Neuronal stem cell (in vitro differentiated cells): ENCODE measurements at places on chromosomes 13 and 19.

DNA sequence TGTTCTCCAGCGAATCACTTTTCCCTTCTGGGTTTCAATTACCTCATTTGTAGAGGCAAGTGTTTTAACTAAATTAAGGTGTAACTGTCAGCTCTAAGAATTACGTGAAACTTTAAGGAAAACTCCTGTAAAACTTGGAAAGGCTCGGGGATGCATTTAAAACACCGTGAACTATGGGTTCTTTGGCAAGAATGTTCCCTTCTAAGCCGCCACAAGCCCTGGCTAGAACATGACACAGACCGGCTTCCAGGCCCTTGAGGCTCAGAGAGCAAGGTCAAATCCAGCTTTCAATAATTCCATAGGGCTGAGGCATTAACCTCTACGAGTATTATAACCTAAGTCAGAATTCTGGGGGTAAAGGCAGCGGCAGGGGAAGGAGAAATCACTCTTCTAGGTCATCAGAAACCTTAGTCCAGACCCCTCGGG is 685 bp downstream of the VWA8 start:
- H3K27me3 ChIP-seq, result no peaks in the 10 kb centered on the region
- H3K36me3 ChIP-seq, result no peaks in the 10 kb centered on the region
- no peak overlapping the region for H3K27ac ChIP-seq
- peaks cover 3% of the 10 kb centered on the region for H3K4me1 ChIP-seq
- DNase-seq, result no peak

DNA sequence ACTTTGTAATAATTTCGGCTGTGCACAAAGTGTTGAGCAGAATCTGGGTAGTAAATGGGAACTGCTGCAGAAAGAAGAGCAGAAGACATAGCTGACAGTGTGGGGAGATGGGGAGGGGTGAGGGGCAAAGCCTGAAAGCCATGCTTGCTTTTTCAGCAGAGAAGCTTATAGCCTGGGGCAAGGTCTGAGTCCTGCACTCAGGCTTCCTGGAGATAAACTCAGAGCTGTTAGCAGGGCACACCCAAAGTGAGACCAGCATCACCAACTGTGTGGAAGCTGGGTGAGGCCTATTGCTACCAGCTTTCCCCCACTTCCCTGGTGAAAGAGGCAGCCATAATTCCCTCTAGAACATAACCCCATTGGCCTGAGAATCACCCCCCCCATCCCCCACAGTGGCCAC is 15.6 kb upstream of the LHFPL6 start:
- DNase-seq, result no peak
- H3K4me3 ChIP-seq, result no peak overlapping the region
- no peak overlapping the region for H3K27ac ChIP-seq
- no peaks in the 10 kb centered on the region for H3K36me3 ChIP-seq
- H3K4me1 ChIP-seq, result no peaks in the 10 kb centered on the region

- H3K4me3 ChIP-seq, result no peak overlapping the region
- H3K27ac ChIP-seq, result no peak overlapping the region
- H3K36me3 ChIP-seq, result no peaks in the 10 kb centered on the region
- H3K4me1 ChIP-seq, result no peaks in the 10 kb centered on the region
Observed at GRCh38 chr13:97012251-97013048, 18.2 kb upstream of the OXGR1 start.

- no peak overlapping the region for H3K27ac ChIP-seq
- no peaks in the 10 kb centered on the region for H3K27me3 ChIP-seq
Observed at GRCh38 chr19:10686661-10687517, 14.3 kb upstream of the QTRT1 start.

DNA sequence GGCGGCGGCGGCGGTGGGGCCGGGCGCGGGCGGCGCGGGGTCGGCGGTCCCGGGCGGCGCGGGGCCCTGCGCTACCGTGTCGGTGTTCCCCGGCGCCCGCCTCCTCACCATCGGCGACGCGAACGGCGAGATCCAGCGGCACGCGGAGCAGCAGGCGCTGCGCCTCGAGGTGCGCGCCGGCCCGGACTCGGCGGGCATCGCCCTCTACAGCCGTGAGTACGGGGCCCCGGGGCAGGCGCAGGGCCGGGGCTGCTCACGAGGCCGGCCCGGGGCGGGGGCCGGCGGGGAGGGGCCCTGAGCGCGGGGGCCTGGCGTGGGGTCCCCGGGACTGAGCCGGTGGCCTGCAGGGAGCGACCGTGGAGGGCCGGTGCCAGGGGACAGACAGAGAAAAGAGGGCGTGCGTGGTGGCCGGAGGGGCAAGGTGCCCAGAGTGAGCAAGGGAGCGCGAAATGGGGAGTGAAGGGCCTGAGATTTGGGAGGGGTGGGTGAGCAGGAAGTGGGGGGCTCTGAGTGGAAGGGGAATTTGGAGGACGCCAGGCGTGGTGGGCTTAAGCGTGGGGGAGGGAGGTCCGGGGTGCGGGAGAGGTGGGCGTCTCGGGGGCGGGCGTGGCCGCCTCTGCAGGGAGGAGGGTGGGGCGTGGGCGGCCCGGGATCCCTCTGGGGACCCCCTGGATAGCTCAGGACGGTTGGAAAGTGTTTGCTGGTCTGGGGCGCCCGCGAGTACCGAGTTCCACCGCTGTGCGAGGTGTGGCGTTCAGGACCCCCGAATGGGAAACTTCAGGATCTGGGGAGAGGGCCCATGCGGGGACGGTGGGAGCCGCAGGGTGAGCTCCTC is 575 bp downstream of the CARM1 start:
- H3K27me3 ChIP-seq, result no peaks in the 10 kb centered on the region
- peak overlapping the region; percentile 99 for H3K4me3 ChIP-seq
- peak overlapping the region; percentile 79 for H3K27ac ChIP-seq
- H3K4me1 ChIP-seq, result peaks cover 8% of the 10 kb centered on the region

- no peak overlapping the region for H3K27ac ChIP-seq
- H3K27me3 ChIP-seq, result no peaks in the 10 kb centered on the region
- no peaks in the 10 kb centered on the region for H3K36me3 ChIP-seq
- DNase-seq, result no peak
- peaks cover 5% of the 10 kb centered on the region for H3K4me1 ChIP-seq
Observed at GRCh38 chr19:48728911-48729664, 9.6 kb upstream of the MAMSTR start.

DNA sequence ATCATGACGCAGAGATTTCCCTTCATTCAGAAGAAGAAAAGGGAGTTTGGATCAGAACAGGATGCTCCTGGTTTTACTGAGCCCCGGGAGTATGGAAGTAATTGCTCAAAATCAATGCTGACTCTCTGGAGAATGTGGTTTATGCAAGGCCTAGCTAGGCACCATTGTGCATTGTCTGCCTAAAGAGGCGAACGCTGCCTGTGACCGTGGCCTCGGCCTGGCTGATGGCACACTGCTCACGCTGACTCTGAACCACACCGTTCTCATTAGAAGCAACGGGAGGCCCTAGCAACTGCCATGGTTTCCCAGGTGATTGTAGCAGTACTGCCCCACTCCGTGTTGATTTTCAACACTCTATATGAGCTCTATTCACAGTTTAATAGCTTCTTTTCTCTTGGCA is 41.7 kb upstream of the UBL3 start:
- no peak for DNase-seq
- H3K36me3 ChIP-seq, result no peaks in the 10 kb centered on the region
- H3K27me3 ChIP-seq, result no peaks in the 10 kb centered on the region
- H3K4me1 ChIP-seq, result peaks cover 16% of the 10 kb centered on the region
- no peak overlapping the region for H3K27ac ChIP-seq
- no peak overlapping the region for H3K4me3 ChIP-seq
